Osteoblast (primary cell): ENCODE measurements at places on chromosomes 7 and 10. TPM values are rescaled to one million over a fixed set of nuclear protein-coding genes. Genes with fewer than 3 reads are reported as not detected.

DNA sequence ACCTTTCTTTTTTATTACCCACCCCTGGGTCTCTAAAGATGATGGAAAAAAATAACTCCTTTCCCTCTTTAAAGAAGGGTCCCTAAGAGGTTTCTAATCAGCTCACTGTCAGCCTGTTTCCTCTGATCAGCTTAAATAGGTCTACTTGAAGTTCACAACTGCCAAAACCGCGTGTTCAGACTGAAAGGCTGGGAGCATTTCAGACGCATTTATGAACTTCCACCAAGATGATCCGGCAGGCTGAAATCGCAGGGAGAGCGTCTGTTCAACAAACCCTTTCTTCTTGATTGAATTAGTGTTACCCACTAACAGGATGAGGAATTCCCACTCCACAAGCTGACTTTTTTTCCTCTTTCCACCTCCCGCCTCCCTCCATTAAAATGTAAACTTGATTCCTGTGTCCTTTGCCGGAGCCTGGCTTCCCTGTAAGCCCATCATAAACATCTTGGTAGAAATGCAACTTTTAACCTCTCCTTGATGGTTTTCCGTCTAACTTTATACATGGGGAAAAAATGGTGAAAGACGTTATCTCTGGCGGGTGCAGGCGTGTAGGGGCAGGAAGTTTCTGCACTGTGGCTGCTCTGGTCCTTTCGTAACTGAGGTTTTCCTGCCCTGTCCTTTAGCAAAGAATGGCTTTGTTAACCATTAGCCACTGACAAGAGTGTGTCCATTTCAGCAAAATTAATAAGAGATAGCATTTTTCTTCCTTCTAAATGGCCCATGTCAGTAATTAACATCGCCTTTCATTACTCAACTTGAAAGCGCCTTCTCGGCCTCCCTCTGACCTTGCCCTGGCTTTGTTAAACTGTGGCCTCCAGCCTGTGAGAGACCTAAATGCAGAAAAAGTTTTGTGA lies 130.7 kb downstream of the BAMBI start:
- DNase-seq = no peak

- no peak for DNase-seq
Measured at GRCh38 chr7:26709210-26709990, 155.0 kb downstream of the SKAP2 start.

GRCh38 chr7:17971411-17971810 lies 31.1 kb upstream of the SNX13 start:
- no peak for DNase-seq

- DNase-seq = no peak
Measured at GRCh38 chr7:4189131-4189570, 492.9 kb upstream of the FOXK1 start.

- no peak for DNase-seq
Measured at GRCh38 chr7:157816086-157816485, 479.3 kb downstream of the DNAJB6 start.

- peak; percentile 58 for DNase-seq
Measured at GRCh38 chr10:119211625-119212441, 4.5 kb downstream of the GRK5 start.

DNA sequence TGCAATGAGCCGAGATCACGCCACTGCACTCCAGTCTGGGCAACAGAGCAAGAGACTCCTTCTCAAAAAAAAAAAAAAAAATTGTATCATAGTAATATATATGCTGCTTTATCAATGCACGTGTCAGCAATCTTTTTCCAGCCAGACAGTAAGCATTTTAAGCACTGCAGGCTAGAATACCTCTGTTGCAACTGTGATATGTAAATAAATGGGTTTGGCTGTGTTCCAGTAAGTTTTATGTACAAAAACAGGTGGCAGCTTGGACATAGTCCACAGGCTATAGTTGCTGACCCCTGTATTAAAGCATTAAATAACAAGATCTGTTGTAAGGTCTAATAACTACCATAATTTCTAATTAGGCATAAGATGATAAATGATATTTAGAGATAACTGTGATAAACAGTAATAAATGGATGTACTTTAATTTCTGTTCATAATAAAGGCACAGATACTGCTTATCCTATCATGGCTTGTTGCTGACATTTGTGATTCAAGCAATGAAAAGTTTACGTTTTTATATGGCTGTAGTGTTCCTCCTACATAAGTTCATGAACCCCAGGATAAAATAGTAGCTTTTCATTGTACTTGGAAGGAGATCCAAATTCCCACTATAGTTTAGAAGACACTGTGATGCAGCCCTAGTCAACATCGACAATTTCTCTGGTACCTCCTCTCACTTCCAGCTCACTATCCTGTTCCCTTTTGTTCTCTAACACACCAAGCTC lies 161.4 kb downstream of the ELMO1 start:
- DNase-seq = no peak

- DNase-seq = no peak
Measured at GRCh38 chr7:154931906-154932305, 71.0 kb downstream of the PAXIP1 start.

DNA sequence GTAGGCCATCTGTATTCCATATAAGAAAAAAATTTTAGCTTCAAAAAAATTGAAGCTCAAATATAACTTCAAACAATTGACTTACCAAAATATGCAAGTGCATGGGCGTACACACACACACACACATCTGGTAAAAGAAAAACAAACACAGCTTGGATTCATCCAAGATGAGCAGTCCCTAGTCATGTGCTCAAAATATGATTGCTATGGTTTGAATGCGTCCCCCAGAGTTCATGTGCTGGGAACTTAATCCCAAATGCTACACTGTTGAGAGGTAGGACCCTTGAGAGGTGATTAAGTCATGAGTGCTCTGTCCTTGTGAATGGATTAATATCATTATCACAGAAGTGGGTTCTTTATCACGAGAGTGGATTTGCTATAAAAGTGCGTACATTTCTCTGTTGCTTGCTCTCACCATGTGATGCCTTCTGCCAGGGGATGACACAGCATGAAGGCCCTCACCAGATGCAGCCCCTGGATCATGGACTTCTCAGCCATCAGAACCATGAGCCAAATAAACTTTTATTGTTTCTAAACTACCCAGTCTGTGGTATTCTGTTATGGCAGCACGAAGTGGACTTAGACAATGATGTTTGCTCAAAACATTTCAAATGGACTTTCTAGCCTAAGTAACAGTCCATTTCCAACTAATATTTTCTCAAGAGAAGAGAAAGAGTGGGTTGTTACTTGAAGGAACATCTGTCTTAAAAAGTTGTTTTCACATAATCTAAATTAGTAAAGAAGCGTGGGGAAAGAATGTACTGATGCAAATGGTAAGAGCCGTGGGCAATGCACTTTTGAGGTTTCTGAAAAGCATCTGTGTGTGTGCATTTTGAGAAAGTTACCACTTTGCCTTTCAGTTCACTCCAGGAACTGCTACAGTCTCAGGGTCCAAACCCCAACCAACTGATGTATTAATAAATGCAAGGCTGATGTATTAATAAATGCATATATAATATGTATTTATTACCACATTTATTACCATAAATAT lies 15.1 kb upstream of the SVIL start:
- peak; percentile 3 for DNase-seq

- peak; percentile 90 for DNase-seq
Measured at GRCh38 chr10:103888113-103888841, 29.7 kb downstream of the STN1 start.

DNA sequence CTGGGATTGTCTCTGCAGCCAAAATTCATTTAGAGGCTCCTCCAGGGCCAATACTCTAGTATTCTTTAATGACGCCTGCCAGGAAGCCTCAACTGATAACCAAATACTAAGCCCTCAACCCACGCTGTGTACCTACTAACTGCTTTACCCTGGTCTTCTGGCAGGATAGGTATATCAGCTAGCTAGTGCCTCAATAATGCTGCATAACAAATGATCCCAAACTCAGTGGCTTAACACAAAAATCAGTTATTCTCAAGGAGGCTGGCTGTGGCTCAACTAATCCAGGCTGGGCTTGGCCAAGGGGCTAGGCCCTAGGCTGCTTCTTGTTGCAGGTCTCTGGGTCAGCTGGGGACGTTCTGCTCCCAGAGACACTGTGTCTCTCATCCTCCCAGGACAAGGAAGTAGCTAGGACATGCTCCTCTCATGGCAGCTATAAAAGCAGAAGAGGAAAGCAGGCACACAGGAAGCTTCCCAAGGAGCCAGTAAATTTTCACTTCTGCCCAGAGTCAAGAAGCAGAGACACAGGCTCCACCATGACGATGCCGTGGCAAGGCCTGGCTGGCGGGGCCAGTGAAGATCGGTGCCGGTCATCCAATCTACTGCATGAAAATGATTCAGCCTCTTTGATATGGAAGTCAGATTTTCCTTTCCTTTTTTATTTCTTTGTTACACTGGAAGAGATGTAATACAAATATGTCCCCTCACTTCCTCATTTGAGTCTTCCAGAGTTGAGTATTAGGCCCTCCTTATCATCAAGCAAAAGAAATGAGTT lies 28.6 kb upstream of the COL13A1 start:
- DNase-seq = no peak

- DNase-seq = peak; percentile 66
Measured at GRCh38 chr7:79298145-79298760, 155.2 kb downstream of the MAGI2 start.

DNA sequence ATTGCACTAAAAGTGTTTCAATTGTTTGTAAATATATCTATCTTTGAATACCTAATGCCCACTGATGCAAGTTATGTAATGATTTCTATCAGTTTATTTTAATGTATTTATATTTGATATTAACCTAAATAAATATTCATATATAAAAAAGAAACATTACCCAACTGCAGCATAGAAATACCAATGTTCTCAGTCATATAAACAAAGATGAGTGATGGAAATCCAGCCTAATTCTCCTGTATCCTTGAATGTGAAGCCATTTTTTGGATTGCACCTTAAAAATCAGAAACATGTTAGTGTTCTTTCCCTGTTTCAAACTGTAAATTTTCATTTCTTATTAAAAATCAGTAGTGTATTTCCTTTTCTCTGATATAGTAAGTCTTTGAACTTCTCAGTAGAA lies 305.8 kb upstream of the GNAI1 start:
- no peak for DNase-seq

DNA sequence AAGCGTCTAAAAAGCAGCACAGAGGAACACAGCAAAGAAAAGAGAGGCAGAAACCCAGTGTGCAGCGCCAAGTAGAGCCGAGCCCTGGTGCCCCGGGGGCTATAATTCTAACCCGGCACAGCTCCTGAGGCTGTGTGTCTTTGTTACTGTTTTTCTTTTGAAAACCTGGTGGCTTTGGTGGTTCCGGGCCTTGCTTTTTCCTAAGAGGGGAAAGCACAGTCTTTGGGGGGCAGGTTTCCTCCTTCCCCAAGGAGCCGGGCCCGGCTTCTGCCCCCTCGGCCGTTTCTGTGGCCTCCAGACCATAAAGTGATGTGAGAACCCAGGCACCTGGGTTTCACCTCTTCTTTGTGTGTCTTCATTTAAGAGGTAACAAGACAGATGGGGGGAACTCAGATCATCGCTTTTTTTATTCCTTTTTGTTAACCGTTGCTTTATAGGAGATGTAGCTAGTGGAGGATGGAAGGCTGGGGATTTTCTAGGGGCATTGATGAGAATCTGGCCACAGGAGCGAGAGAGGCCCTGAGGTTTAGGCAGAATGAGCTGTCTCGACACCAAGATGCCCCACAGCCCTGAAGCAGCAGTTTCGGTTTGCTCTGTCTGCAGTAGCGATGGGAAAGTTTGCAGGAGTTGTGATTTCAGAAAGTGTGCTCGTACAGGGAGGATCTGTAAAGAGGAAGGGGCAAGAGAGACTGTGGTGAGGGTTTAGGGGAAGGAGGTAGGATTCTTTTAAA lies 367.8 kb upstream of the GALNT17 start:
- DNase-seq = peak; percentile 78

GRCh38 chr7:139355320-139355719 lies 4.4 kb upstream of the LUC7L2 start:
- peak; percentile 72 for DNase-seq

GRCh38 chr10:118958984-118959925 lies 70.3 kb upstream of the NANOS1 start:
- no peak for DNase-seq

- no peak for DNase-seq
Measured at GRCh38 chr7:107103369-107103768, 58.9 kb downstream of the PRKAR2B start.

DNA sequence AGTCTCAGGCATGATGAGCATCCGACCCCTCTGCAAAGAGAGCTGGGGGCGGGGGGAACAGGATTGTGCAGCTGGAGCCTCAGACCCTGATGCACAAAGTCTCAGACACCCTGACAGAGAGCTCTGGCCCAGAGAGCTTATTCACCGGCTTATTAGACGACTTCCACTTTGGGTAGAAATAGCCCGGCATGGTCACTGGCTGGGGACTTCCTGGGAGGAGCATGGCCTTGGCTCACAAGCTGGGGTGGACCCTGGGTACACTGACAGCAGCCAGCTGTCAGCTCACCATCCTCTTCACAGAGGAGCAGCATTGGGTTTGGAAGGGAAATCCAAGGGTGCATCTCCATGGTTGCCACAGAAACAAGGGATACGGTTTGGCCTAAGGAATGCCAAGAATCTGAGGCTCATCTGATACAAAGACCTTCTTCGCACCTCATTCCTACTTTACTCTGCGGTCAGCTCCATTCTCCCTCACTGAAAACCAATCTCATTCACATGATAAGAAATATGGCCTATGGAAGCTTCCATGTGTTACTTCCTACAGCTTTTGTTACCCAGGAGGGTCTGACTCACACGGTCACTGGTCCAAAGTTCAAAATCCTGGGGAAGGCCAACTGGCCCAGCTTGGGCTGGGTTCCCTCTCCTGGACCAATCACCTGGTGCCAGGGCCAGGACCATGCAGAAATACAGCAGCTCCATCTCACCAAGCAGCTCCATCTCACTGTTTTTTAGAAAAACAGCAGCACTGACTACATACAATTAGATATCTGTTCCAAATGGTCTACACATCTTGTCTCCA lies 25.1 kb downstream of the ZNF467 start:
- DNase-seq = peak; percentile 34

DNA sequence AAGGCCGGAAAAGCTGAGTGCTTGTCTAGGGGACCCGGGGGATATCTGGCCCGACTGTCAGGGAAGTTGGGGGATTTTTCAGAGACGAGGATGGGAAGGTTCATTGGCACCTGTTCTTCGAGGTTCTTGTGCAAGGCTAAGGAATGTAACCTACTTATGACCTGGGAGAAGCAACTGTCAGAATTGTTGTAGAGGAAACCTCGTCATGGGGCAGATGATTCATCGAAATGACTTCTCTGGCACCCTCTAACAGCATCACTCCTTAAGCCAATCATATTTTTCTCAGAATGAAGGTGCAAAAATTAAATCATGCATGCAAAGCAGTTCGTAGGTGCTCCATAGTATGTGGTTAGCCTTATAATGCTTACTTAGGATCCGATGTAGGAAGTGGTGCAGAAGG lies 58.6 kb downstream of the PLXDC2 start:
- peak; percentile 52 for DNase-seq

SFTPA1 gene
- not detected in 2 replicates for total RNA-seq

SP8 gene
- total RNA-seq = not detected in 2 replicates

EBLN1 gene
- total RNA-seq = not detected in 2 replicates

FLNC gene
- total RNA-seq = 93.7 and 130 TPM in 2 replicates

TMEM270 gene
- total RNA-seq = not detected in 2 replicates

AFAP1L2 gene
- 0.36 TPM in 1 of 2 replicates, not detected in the other for total RNA-seq

ST8SIA6 gene
- 0.36 and 0.88 TPM in 2 replicates for total RNA-seq

MEST gene
- 330 and 347 TPM in 2 replicates for total RNA-seq

GARIN1A gene
- total RNA-seq = 1.4 and 2.1 TPM in 2 replicates

CRPPA gene
- 2.4 and 3.3 TPM in 2 replicates for total RNA-seq
